Kidney glomerular epithelial cell (primary cell): ENCODE measurements at places on chromosomes 3 and 15.

GRCh38 chr3:115648559-115648958, 25.2 kb downstream of the GAP43 start:
- DNase-seq, result peak; percentile 27

GRCh38 chr3:140370686-140371085, 307.2 kb upstream of the TRIM42 start:
- DNase-seq, result no peak

DNA sequence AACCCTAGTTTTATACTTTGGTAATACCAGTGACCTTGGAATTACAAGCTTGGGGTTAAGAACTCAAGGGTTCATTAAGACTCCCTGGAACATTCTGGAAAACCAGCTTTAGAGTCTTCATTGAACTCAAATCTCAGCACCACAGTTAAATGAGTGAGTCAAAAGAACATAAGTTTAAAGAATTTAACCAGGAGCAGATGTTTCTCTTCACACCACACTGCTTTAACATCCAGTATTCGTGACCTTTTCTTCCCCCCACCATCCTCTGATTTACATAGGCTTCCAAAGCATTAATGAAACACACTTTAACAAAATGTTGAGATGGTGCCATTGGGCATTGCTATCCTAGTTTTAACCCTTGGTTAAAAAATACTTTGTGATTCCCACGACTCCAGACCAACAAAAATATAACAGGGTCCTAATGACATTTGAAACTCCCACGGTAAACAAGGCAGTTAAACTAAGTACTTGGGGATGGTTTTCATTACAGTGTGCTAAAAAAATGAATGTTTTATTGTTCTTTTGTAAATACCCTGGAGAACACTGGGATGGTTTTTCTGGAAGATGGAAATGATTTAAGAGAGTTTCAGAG, 123.9 kb downstream of the OXNAD1 start:
- no peak for DNase-seq

GRCh38 chr15:38207621-38208020, 45.0 kb upstream of the SPRED1 start:
- DNase-seq, result no peak

- DNase-seq, result peak; percentile 39
These were observed 406.9 kb upstream of the TBL1XR1 start for GRCh38 chr3:177604181-177604580.

DNA sequence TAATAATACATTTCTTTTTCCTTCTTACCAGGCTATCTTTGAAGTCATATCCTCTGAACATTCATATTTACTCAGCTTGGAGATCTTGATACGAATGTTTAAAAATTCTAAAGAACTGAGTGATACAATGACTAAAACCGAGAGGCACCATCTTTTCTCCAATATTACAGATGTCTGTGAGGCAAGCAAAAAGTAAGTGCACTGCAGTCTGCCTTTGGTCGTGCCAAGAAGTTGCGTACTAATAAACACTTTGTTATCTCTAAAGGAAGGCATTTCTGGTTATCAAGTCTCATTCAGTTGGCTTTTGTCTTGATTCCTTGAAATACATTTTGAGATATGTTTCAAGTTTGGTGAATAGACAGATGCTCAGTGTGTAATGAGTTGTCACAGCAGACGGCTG, 31.6 kb downstream of the ARHGEF26 start:
- DNase-seq, result no peak
